ENCODE measurements at places on chromosomes 11 and 22.

- no peak for DNase-seq
These were observed 6.6 kb downstream of the CARS1 start for GRCh38 chr11:3050386-3051195.

GRCh38 chr11:292211-293121 lies 3.5 kb downstream of the PGGHG start:
- DNase-seq: no peak

GRCh38 chr11:108483163-108483562 lies 15.0 kb downstream of the POGLUT3 start:
- no peak for DNase-seq

- no peak for DNase-seq
These were observed 14.6 kb upstream of the KRTAP5-6 start for GRCh38 chr11:1682225-1682905.

DNA sequence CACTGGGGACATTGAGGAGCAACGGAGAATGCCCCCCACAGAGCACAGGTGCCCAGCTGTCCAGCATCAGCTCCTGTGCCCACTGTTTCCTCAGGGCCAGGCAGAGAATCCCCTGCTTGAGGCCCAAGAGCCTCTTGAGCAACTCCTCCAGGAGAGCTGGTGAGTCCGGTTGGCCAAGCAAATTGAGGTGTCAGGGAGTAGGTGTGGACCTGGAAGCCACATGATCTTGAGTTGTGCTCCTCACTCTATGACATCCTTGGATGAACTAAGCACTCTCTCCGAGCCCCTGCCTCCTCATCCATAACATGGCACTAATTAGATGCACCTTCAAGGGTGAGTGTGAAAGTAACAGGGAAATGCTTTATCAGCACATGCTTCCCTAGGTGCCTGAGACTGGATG lies 121.3 kb downstream of the DBX1 start:
- no peak for DNase-seq

DNA sequence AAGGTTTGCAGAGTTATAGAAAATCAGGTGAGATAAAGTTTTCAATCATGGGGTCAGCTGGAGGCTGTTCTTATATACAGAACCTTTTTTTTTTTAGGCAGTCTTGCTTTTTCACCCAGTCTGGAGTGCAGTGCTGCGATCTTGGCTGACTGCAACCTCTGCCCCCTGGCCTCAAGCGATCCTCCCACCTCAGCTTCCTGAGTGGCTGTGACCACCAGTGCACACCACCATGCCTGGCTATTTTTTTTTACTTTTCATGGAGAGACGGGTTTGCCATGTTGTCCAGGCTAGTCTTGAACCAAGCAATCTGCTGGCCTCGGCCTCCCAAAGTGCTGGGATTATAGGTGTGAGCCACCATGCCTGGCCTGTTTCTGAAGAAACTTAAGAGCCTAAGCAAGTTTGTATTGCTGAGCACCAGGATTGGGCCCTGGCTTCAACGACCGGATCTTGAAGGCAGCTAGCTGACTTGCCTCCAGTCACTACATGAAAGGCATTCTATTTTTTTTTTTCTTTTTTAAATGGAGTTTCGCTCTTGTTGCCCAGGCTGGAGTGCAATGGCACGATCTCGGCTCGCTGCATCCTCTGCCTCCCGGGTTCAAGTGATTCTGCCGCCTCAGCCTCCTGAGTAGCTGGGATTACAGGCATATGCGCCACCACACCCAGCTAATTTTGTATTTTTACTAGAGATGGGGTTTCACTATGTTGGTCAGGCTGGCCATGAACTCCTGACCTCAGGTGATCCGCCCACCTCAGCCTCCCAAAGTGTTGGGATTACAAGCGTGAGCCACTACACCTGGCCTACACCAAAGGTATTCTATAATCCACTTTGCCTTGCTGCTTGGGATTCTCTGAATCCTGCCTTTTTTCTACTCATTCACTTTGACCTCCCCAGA lies 7.6 kb downstream of the XBP1 start:
- no peak for DNase-seq

GRCh38 chr11:867856-868358 lies 25.3 kb downstream of the TSPAN4 start:
- DNase-seq: no peak

- no peak for DNase-seq
These were observed 220.1 kb upstream of the SORL1-AS1 start for GRCh38 chr11:121672630-121673487.

GRCh38 chr22:42704896-42705295 lies 15.8 kb downstream of the A4GALT start:
- DNase-seq: no peak

DNA sequence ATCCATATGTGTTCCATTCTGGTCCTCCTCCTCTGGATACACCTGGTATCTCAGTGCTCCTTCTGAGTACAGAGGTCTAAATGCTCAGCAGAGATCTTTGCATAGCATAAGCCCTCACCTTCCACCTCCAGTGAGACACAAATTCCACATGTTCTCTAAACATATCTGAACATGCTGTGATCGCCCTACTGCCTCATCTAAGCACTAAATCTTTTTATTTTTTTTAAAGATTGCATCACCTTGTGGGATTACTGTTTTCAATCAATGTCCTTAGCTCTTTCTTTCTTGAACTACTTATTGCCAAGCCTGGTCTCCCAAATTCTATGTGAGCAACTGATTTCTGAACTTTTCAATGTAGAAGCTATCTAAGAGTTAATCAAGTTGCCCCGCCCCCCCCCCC lies 113.4 kb downstream of the TRPC6 start:
- DNase-seq: no peak
